ENCODE measurements at places on chromosomes 6 and 20.

- no peak for DNase-seq
Measured at GRCh38 chr6:32082935-32083334, 26.2 kb downstream of the TNXB start.

DNA sequence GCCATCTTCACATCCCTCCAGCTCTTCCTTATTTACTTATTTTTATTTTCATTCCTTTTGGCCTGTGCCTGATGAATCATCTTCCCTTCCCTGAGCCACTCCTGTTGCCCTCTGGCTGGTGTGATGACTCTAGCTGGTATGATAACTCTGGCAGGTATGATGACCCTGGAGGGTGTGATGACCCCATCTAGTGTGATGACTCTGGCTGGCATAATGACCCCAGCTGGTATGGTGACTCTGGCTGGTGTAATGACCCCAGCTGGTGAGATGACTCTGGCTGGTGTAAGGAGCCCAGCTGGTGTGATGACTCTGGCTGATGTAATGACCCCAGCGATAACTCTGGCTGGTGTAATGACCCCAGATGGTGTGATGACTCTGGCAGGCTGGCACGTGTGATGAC, 426.8 kb downstream of the QKI start:
- DNase-seq, result no peak

DNA sequence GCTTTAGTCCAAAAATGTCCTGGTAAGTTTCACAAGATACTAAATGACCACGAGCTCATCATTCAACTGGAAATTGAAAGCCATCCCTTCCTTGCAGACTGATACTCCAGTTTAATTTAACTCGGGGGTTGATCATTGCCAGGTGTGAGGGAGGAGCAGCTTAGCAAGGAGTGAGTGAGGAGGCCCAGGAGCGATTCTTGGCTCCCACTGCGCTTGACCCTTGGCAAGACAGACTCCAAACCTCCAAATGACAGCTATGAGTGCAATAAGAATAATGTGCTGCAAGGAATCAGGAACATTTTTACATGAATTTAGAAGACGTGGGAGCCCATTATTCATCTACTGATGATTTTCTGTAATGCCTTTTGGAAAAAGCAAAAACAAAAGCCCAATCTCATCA, 64.9 kb downstream of the LAMA4 start:
- DNase-seq, result no peak

GRCh38 chr20:62670998-62671397, 28.7 kb downstream of the SLCO4A1 start:
- DNase-seq, result no peak

DNA sequence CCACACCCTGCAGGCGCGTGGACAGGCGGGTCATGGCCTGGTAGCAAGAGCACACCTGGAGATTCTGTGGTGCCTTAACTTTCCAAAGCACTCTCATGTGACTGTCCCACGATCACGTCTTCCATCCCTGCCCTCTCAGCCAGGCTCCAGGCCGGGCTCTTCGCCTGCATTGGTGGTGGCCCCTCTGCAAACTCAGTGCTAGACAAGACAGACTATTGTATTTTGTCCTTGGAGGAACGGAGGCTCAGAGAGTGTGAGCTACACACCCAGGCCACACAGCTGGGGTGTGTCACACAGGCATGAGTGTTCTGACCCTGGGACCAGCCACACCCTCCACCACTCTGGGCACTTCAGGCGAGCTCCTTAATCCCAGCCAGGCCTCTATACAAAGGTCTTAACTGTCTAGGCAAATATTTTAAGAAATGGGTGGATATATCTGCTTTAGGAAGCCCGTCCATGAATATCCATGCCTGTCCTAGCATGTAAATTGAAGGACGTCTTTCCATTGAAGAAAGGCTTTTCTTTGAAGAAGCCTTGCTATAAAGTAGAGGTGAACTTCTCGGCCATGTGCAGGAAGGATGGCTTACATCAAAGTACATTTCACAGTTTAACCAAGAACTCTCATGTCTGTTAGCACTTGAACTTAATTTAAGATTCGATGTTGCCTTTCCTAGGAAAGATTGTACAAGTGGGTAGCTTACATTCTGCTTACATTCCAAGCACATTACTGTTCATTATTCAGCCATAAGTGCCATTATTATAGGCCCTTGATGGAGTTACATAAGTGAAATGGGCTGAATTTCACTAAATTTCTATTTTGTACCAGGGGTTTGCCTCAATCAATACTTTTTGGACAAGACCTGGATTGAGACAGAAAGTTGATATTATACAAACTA, 263.9 kb downstream of the DLL1 start:
- no peak for DNase-seq

DNA sequence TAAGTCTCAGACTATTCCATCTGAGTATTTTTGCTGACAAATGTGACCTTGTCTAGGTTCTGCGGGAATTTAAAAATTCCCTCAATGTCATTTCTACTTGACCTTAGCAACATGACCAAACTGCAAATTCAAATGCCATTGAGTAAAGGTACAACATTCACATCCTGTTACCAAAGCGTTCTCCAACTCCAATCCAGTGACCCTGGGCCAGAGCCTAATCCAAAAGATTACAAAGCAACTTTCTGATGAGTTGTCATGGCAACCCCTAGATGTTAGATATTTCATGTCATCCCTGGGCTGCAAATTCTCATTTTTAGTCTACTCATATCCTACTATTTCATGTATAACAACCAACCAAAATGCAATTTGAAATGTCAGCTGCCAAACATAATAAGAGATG, 65.3 kb downstream of the BACH2 start:
- DNase-seq, result no peak

DNA sequence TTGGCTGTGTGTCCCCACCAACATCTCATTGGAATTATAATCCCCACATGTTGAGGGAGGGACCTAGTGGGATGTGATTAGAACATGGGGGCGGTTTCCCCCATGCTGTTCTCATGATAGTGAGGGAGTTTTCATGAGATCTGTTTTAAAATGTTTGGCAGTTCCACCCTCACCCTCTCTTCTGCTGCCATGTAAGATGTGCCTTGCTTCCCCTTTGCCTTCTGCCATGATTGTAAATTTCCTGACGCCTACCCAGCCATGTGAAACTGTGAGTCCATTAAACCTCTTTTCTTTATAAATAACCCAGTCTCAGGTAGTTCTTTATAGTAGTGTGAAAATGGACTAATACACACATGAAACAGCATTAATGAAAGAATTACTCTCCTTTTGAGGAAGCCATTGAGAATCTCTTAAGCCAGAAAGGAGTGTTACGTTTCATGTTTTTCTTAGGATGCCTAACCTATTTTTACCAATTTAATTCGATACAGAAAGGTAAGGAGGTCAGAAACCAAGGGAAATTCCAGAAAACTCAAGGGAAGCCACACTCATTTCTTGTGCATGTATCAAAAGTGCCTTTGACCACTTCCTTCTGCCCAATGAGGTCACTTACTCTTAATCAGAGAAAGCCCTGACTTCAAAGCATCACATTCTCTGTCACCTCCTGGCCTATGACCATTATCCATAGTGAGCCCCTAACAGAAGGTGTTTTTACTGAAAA, 24.7 kb upstream of the HINT3 start:
- no peak for DNase-seq

DNA sequence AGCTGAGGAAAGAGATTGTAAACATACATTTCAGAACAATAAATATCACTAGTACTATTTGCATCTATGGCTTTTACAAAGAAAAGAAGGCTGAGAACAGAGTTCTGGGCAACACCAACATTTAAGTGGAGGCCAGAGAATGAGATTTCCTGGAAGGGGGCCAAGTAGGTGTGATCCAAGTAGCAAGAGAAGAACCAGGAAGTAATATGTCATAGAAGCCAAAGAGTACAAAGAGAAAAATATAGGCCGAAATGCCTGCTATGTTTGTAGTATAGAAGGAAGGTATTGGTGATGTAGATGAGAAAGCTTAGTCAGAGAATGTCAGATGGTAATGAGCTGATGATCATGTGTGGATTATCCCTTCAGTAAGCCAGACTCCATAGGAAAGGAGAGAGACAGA, 94.5 kb downstream of the PERP start:
- DNase-seq, result no peak

- no peak for DNase-seq
Measured at GRCh38 chr20:17513939-17514338, 17.2 kb downstream of the BFSP1 start.

DNA sequence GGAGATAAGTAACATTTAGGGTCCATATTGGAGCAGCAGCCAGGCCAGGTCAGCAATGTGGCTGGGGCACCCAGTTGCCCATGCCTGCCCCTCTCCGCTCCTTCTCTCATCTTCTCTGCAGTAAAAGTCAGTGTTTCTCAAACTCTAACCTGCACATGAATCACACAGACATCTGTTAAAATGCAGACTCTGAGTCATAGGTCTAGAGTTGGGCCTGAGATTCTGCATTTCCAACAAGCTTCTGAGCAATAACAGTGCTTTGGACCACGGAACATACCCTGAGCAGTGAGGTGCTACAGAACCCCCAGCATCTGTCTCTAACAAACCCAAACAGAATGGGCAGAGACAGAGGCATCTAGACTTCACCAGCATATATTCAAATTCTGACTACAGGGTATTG, 10.1 kb downstream of the PHF10 start:
- DNase-seq, result no peak

- DNase-seq, result no peak
Measured at GRCh38 chr20:57450931-57451330, 59.7 kb downstream of the RBM38 start.

DNA sequence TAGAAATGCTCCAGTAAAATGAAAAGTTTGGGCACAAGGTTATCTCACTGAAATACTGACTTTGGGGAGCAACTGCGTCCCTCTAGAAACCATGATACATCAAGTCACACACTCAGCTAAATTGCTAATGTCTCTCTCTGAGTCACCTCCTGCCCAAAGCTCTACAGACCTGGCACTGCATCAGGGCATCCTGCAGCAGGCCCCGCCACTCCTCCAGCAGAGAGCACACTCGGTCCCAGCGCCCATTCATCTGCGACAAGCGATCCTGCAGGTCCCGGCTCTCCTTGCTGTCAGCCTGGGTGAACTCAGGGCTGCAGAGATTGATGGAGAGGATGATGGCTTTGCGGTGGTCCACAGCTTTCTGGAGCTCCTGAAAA, 329.0 kb downstream of the ESR1 start:
- no peak for DNase-seq

GRCh38 chr20:44384423-44385027, 29.0 kb downstream of the HNF4A start:
- DNase-seq, result peak; percentile 64

GRCh38 chr6:7126754-7127153, 19.0 kb downstream of the RREB1 start:
- no peak for DNase-seq

DNA sequence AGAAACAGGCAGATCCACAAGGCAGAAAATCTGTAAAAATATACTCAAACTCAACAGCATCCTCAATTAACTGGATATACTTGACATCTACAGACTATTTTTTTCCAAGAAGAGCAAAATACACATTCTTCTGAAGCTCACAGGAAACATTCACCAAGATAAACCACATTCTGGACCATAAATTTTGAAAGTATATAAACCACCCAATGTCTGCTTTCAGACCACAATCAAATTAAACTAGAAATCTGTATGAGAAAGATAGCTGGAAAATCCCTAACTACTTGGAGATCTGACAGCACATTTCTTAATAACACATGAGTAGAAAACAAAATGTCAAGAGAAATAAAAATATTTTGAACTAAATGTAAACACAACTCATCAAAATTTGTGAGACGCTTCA, 195.5 kb downstream of the ERMARD start:
- no peak for DNase-seq

GRCh38 chr6:124470803-124471202, 491.4 kb upstream of the RNF217 start:
- DNase-seq, result no peak

- DNase-seq, result no peak
Measured at GRCh38 chr6:132483779-132484679, 28.9 kb downstream of the STX7 start.

DNA sequence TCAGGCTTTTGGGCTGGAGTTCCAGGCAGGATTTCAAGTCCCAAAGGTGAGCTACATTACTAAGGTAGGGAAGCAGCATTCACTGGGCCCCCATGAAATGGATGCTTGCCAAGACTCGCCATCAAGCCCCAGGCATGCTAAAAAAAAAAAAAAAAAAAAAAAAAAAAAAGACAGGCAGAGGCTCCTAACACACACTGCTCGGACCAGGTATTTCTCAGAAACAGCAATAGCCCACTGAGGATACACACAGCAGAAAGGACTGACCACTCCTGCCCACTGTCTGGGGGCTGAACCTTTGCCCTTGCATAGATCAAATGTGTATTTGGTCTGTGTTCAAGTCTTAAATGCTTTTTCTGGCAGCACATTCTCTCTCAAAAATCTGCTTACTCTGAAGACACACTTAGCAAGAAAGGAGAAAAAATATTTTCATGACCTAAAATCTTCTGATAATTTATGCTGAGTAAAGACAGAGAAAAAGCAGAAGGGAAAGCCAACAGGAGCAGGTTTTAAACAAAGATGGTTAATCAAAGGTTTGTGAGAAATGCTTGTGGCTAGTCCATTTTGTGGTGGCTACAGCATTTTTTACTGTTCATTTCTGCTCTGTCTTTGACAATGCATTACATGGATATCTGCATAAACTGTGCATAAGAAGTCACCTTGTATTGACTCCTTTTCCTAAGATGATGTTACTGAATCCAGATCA, 37.9 kb upstream of the BEND6 start:
- DNase-seq, result no peak

GRCh38 chr20:10362674-10363073, 71.3 kb downstream of the MKKS start:
- DNase-seq, result no peak

GRCh38 chr6:139680819-139681218, 306.4 kb upstream of the CITED2 start:
- no peak for DNase-seq

DNA sequence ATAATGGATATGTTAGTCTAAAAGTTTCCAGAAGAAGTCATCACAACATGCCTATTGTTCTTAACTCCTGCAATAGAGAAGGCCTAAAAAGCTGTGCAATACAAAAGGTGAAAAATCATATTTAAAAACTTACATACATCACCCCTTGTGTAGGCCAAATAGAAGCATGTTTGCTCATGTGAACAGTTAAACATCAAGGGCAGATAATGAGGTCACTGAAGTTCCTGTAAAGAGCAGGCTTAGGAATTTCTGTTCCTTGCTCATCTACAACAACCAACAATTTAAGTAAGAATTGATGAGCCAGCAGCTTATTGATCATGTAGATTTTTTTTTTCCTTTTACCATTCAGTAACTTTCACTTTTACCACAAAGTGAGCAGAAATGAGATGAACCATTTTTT, 7.5 kb upstream of the NUP153 start:
- no peak for DNase-seq

GRCh38 chr6:168951217-168951616, 302.4 kb downstream of the THBS2 start:
- DNase-seq, result no peak

- DNase-seq, result no peak
Measured at GRCh38 chr6:10964684-10965083, 77.8 kb downstream of the SYCP2L start.

- DNase-seq, result no peak
Measured at GRCh38 chr6:10733863-10734262, 11.0 kb downstream of the TMEM14C start.

All from activated T-helper 1 cell treated with anti-CD3 and anti-CD28 coated beads, Interleukin-2, amount 50 U/mL, for 16 hours (primary cell).